ENCODE measurements at places on chromosomes 2 and 18. TPM values are rescaled to one million over a fixed set of nuclear protein-coding genes. Genes with fewer than 3 reads are reported as not detected.

The CFAP221 gene
- total RNA-seq: 0.51 TPM

The SRD5A2 gene
- not detected for total RNA-seq

The CCDC74B gene
- total RNA-seq: 0.97 TPM

The RETSAT gene
- total RNA-seq: 44.8 TPM

- DNase-seq: no peak
Measured at GRCh38 chr2:186918495-186918894, 69.5 kb upstream of the ZSWIM2 start.

DNA sequence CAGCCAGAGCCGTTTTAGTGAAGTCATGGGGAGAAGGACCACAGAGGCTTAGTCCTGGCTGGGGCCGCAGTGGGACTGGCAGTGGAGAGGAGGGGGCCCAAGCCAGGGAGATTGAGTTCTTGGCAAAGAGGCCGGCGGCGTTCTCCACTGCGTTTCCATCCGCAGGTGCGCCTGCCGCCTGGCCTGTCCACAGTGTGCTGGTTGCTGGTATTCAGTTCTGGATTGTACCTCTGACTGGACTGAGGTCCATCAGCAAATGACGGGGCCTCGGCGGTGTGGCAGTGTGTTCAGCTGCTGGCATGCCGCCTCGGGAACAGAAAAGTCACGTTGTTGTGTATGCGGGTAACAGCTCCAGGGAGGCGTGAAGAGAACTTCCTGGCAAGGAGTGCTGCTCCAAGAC, 36.8 kb downstream of the LRRFIP1 start:
- DNase-seq: peak; percentile 72

- no peak for DNase-seq
Measured at GRCh38 chr2:112644155-112644932, 1.4 kb upstream of the SLC20A1 start.

DNA sequence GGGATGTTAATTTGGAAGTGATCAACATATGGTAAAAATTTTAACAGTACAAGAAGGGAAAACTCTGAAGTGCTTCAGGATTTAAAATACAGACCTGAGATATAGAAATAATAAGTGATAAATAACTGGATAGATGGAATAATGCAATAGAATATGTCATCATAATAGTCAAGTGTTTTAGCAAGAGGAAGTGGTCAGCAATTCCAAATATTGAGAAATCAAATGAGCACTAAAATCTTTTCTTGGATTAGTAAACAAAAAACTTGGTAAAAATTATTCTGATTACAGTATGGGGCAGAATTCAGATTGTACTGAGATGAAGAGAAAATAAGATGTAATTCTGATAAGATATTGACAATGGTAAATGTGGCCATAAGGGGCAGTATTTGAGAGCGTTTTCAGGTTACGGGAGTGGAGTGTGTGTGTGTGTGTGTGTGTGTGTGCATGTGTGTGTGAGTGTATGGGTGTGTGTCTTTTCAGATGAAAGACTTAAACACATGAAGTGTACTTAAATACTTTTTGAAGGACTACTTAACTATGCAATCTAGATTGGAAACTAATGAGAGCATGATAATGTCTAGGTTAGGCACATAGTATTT, 217.9 kb upstream of the ITGA4 start:
- no peak for DNase-seq

DNA sequence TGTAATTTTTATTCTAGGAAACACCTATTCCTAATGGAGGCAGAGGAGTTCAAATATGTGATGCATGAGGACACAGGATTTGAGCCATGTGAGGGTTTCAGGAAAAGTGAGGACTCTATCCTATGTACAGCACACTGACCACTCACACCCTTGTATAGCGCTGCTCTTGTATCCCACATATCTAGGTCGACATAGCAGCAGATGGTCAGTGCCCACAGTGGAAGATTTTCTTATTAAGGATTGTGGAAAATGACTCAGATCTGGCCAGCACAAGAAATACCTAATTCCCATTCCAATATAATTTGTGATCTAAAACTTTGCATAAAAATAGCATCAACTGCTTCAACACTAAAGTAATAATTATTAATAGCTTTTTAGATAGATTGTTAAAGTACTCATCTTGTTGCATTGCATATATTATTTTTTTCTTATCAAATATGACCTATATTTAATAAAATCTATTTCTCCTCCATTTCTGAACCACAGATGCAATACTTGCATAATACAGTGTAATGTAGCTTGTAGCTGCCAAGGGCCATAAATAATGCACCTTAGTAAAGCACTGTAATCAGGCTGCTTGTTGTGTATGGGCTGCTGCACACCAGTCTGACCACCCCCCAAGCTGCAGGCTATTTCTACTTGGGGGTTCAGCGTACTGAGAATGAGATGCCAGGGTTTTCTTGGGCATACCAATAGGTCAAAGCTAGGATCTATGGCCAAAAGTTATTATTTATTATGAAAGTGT, 442.2 kb upstream of the CWC22 start:
- no peak for DNase-seq

GRCh38 chr2:101371636-101372035, 15.7 kb downstream of the CREG2 start:
- DNase-seq: no peak

- DNase-seq: no peak
Measured at GRCh38 chr2:75406131-75406581, 154.6 kb downstream of the EVA1A start.

GRCh38 chr18:23498877-23499276, 4.4 kb upstream of the RMC1 start:
- DNase-seq: no peak

- DNase-seq: no peak
Measured at GRCh38 chr2:219662566-219662965, 35.1 kb downstream of the SLC4A3 start.

- DNase-seq: no peak
Measured at GRCh38 chr2:238466243-238466756, 39.6 kb downstream of the ASB1 start.

GRCh38 chr2:105787376-105788318, 42.9 kb downstream of the NCK2 start:
- no peak for DNase-seq

- DNase-seq: no peak
Measured at GRCh38 chr2:11617984-11618707, 51.8 kb downstream of the NTSR2 start.

GRCh38 chr2:105361102-105361889, 24.0 kb downstream of the C2orf49 start:
- DNase-seq: no peak

- DNase-seq: no peak
Measured at GRCh38 chr2:191759680-191760079, 81.7 kb downstream of the NABP1 start.

DNA sequence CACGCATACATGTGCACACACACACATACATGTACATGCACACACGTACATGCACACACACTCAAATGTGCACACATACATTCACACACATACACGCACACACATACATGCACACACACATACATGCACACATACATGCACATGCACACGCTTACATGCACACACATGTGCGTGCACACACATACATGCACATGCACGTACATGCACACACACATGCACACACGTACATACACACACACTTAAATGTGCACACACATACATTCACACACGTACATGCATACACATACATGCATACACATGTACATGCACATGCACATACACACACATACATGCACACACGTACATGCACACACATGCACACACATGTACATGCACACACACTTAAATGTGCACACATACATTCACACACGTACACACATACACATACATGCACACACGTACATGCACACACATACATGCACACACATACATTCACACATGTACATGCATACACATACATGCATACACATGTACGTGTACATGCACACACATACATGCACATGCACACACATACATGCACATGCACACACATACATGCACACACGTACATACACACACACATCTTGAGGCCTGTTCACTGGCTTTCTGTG, 283.7 kb upstream of the ID2 start:
- DNase-seq: no peak

- DNase-seq: no peak
Measured at GRCh38 chr2:182667315-182667695, 48.8 kb upstream of the DNAJC10 start.

- DNase-seq: no peak
Measured at GRCh38 chr2:86350751-86351150, 13.3 kb upstream of the REEP1 start.

GRCh38 chr2:123434546-123435395, 590.3 kb upstream of the CNTNAP5 start:
- no peak for DNase-seq

DNA sequence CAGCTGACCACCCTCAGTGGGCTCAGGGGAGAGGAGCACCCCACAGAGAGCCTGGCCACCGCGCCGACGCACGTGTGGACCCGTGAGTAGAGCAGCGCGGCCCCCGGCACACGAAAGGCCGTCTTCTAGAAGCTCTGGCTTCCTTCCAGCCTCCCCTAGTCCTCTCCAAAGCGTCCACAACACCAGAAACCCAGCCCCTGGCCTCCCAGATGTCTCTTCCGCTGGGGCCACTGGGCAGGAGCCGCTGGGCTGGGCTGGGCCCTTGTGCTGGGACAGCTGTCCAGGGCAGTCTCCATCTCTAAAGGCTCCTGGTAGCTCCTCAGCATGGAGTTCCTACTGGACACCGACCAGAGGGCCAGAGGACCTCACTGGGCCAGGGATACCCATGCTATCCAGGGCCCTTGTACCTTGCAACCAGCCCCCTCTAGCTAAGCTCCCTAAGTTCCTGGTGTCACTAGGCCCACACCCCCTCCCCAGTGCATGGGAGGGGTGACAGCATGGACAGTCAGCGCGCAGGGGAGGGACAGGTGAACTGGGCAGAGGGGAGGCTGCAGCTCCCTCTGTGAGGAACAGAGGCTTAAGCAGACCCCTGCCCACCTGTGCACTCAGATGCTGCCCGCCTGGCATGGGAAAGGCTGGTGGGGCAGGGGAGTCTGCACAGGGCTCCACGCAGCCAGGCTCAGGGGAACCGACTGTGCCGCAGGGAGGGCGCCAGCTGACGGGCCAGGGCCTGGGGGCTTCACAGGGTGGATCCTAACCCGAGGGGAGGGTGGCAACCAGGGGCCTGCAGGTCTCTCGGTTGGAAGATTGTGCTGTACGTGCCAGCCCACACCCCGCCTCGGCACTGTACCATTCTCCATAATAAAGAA, 32.9 kb downstream of the MTERF4 start:
- peak; percentile 46 for DNase-seq

DNA sequence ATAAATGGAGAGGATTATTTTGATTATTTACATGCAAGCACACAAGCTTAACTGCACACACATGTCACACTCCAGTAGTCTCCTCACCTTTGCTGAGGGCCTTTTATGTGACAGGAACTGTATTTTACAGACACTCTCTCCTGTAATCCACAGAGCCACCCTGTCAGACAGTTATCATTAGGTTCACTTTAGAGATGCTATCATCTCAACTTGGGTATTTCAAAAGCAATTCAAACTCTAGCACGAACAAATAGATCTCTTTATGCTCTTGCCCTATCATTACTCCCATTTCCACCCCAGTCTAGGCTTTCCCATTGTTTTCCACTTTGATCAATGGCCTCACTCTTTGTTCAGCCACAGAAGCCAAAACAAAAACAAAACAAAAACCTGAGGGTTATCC, 281.2 kb upstream of the EPHA4 start:
- no peak for DNase-seq

DNA sequence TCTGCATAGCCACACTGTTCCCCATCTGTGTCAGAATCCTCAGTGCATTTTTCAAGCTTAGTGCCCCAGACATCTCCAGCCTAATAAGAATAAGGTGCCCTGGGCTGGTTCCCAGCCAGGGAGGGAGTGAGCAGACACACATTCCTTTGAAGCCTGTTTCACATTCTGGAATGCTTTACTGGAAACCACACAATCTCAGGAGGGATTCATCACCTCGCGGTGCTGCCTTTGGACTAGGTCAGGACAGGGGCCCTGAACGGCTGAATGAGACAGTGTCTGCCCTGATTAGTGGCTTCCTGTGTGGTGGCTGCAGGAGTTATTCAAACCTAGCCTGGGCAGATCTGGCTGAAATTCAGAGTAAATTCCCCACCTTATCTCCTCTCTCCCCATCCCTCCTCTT, 108.0 kb upstream of the LDAH start:
- no peak for DNase-seq

- peak; percentile 88 for DNase-seq
Measured at GRCh38 chr2:205885492-205886099, 200.4 kb downstream of the INO80D start.

GRCh38 chr2:108616751-108617161, 82.5 kb downstream of the LIMS1 start:
- no peak for DNase-seq

GRCh38 chr2:207133458-207133819, 32.3 kb downstream of the KLF7 start:
- DNase-seq: no peak

- DNase-seq: no peak
Measured at GRCh38 chr2:239220981-239221396, 179.8 kb downstream of the HDAC4 start.

- no peak for DNase-seq
Measured at GRCh38 chr2:206481056-206481455, 37.7 kb downstream of the ADAM23 start.

- DNase-seq: no peak
Measured at GRCh38 chr2:224098481-224099230, 59.6 kb upstream of the SERPINE2 start.

DNA sequence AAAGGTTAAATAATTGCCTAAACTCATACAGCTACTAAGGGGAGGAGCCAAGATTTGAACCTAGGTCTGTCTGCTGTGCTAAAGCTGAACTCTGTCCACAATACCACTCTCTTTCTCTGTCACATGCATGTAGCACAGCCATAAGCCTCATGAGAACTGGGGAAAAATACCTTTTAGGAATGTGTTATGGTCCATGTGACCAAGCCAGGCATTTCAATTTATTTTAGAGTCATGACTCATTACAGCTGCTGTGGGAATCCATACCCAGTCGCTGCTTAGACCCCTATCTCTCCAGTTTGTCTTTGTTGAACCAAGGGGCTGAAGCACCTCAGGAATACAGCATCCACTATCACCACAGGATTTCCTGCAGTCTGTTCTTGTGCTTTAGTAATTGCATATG, 200.0 kb upstream of the SIX3 start:
- DNase-seq: no peak

GRCh38 chr2:204024503-204024902, 87.9 kb downstream of the ICOS start:
- no peak for DNase-seq

GRCh38 chr18:13831864-13832508, 8.0 kb downstream of the MC5R start:
- no peak for DNase-seq
